ENCODE measurements at places on chromosomes 11 and 22.
A peak's percentile ranks its signal among the peaks of the same experiment; 100 is the strongest.

- peak; percentile 89 for DNase-seq
Measured at GRCh38 chr11:32478277-32478731, 43.0 kb upstream of the WT1 start.

GRCh38 chr11:60836866-60837515 is 4.9 kb upstream of the CCDC86 start:
- no peak for DNase-seq

DNA sequence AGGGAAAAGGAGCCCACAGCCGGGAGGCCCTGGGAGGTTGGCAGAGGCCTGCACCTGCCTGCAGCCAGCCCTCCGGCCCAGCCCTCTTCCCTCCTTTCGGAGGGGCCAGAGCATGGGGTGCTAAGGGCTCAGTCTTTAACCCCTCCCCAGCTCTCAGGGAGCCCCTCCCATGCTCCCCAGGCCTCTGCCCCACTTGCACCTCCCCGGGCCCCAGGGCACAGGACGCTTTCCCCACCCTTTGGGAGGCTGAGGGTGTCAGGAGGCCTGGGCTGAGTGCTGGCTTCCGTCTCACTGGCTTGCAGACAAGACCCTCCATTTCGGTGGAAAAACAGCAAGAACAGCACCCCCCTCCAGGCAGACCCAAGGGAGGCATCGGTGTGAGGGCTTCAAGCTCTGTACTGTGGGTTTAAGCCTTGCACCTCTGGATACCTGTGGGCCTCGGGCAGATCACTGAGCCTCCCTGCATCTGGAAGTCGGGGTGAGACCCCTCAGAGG is 7.3 kb downstream of the ASCL2 start:
- no peak for DNase-seq

DNA sequence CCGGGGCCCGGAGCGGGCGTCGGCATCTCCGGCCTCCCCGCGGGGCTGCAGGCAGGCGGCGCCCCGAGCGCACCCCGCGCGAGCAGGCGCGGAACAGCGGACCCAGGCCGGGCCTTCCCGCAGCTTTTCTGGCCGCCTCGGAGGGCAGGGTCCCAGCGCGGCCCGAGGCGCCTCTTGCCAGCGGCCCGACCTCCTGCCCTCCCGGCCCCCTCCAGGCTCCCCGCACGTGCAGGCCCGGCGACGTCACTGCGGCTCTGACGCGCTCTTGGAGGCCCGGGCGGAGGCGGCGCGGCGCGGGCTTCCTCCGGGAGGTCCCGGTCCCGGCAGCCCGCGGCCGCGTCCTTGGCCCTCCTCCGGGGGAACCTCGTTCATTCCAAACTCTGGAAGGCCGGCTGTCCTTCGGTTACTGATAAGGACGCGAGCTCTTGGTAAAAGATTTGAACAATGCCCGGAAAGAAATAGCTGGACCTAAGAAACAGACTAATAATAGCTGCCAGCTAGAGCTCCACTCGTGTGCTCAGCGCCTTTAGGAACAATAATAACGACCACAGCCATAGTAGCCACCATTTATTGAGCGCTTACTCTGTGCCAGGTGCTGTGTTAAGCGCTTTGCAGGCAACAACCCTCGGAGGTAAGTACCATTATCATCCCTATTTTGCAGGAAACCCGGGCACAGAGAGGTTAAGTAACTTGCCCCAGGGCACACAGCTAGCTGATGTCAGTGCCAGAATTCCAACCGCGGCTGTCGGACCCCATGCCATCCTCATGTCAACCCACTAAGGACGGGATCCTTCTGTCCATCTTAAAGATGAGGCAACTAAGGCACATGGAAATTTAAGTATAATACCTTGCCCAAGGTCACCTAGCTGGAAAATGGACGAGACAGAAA is 39.1 kb upstream of the CREB3L1 start:
- peak; percentile 43 for DNase-seq

DNA sequence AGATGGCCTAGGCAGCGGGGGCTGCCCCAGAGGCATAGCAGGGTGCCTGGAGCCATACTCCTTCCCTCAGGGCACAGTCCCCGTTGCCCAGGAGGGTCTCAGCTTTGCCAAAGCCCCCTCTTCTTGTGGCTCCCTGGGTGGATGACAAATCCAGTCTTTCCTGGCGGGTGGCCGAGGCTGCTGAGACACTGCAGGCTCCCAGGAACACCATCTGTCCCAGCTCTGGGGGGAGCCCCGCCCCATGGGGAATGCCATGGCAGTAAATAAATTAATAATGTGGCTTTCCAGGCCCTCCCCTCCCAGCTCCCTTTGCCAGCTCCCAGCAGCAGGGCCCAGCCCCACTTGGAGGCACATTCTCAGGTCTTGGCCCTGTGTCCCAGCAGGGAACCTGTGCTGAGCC is 45.0 kb downstream of the PDE2A start:
- DNase-seq: peak; percentile 94

GRCh38 chr11:74896311-74896710 is 52.6 kb downstream of the XRRA1 start:
- no peak for DNase-seq

DNA sequence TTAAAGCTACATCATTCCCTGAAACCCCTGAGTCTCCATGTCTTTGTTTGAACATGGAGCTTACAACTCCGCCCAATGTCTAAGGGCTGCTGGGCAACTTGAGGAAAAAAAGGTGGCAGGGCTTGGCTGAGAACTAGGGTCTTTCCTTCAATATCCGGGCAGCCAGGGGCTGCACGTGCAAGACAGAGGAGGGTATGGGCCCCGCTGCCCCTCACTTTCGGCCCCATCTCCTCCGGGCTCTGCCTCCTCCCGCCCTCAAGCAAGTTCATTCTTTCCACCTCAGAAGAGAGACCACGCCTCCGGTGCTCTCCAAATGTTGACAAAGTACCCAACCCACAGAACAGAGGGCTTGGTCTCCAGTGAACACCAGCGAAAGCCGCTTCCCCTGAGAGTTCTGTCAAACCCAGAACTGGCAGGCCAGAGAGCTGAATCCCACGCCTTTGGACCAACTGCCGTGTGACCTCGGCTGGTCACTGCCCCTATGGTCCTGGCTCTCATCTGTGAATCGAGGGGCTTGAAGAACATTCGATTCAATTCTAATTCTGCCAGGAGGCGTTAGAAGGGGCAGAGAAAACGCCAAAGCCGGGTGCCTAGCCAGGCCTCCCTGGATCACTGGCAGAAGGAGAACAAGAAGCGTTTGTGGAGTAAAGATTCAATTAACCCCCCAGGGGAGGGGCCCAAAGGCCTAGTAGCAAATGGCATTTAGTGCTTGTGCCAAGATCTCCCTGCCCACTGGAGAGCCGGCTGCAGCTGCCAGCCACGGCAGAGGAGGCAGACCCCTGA is 7.3 kb downstream of the PDGFB start:
- no peak for DNase-seq

GRCh38 chr22:23542933-23543332 is 37.2 kb downstream of the IGLL1 start:
- no peak for DNase-seq

DNA sequence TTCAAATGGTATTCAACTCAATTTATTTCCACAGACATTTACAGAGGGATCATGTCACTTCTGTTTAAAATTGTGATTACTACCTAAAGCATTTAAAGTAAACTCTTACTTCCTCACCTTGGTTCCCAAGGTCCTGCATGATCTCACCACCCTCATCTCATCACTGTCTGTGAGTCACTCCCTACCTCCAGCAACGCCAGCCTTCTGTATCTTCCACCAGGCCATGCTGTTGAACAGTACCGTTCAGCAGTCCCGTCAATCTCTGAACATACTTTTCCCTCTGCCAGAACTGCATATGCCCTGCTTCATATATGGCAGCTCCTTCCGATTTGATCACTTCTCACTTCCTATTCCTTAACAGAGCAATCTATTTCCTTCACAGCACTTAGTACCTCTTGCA is 2.0 kb downstream of the FBXO3 start:
- no peak for DNase-seq

GRCh38 chr11:118774032-118774431 is 16.9 kb downstream of the DDX6 start:
- no peak for DNase-seq

GRCh38 chr11:27640954-27641353 is 59.3 kb downstream of the BDNF start:
- DNase-seq: no peak

DNA sequence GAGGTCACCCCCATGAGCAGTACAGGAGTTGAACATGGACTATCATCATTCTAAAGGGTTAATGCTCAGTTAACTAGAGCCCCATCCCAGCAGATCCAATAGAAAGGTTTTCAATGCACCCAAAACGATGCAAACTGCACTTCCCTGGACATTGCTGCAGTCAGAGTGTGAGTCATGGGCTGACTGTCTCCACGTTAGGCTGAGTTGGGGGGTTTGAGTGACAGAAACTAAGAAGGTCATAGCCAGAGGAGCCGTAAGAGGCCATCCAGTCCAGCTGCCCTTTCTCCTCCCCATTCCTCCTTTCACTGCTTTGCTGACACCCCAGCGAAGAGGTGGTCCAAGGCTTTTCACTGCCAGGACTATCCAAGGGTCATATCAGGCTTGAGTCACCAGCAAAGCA is 10.5 kb upstream of the OR2AT4 start:
- no peak for DNase-seq

GRCh38 chr22:30685178-30685577 is 9.5 kb upstream of the OSBP2 start:
- no peak for DNase-seq

- DNase-seq: no peak
Measured at GRCh38 chr11:116825434-116825833, 2.3 kb upstream of the APOA4 start.

GRCh38 chr11:68216171-68216938 is 3.3 kb upstream of the KMT5B start:
- DNase-seq: no peak

DNA sequence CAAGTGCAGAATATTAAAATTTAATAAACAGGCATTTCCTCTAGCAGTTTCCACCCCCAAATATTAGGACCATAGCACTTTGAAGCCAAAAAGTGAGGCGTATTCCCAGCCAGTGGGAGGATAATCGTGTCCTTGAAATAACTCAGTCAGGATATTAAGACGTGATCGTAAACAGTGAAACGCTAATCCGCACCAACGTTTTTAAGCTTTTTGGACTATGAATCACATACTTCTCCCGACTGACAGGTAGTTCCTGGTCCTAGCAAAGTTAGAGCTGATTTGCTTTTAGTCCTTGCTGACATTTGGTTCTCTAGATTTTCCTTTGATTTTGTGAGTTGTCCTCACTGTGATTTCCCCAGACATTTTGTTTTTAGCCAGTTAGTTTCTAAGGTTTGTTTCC is 197.1 kb upstream of the ARHGAP20 start:
- DNase-seq: no peak
